CD8-positive, alpha-beta T cell (primary cell): ENCODE measurements at places on chromosomes 3 and 15.

- no peak for DNase-seq
Observed at GRCh38 chr3:8899876-8900460, 63.3 kb downstream of the RAD18 start.

- no peak for DNase-seq
Observed at GRCh38 chr15:51051776-51052175, 42.9 kb downstream of the TNFAIP8L3 start.

DNA sequence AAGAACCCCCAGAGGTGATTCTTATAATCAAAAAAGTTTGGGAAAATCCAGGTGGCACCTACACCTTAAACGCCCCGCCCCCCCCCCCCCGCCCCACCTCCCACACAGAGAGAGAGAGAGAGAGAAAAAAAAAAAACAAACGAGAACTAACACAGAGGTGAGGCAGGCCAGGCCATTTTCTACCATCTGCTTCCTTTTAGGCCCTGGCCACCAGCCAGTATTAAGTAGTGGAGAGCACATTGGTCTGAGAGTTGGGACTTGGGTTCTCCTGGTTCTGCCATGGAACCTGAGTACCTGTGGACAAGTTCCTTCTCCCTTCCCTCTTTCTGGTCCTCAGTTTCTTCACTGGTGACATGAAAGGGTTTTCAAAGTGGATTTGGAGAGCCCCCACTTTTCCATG is 60.6 kb downstream of the SLC6A11 start:
- DNase-seq = no peak

- peak; percentile 25 for DNase-seq
Observed at GRCh38 chr15:89329329-89330084, 5.1 kb downstream of the POLG start.

- DNase-seq = no peak
Observed at GRCh38 chr3:146052056-146052790, 108.8 kb downstream of the PLOD2 start.

DNA sequence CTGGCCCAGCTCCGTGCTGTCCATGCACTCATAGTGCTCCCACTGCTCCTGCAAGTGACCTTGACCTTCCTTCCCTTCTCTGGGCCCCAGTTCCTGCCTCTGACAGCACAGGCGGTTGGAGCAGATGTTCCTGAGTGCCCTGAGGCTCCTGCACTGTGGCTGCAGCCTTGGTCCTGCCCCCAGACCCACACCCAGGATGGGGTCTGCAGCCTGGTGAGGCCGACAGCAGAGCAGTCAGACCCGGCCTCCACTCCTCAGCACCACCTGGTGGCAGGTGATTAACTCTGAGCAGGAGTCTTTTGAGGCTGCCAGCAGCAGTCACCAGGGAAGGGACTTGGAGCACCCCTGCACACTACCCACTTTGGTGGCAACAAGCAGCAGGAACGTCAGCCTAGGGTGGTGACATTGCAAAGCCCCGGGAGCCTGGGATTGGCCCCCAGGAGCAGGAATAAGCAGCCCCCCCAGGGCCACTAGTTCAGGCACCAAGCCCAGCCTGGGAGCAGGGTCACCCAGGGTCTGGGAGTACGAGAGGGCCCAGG is 64.6 kb downstream of the CYP11A1 start:
- no peak for DNase-seq

- DNase-seq = no peak
Observed at GRCh38 chr3:111080413-111080812, 8.8 kb downstream of the NECTIN3 start.

GRCh38 chr3:115903843-115904242 is 280.5 kb downstream of the GAP43 start:
- no peak for DNase-seq

- DNase-seq = no peak
Observed at GRCh38 chr3:31341130-31341529, 191.6 kb upstream of the STT3B start.

DNA sequence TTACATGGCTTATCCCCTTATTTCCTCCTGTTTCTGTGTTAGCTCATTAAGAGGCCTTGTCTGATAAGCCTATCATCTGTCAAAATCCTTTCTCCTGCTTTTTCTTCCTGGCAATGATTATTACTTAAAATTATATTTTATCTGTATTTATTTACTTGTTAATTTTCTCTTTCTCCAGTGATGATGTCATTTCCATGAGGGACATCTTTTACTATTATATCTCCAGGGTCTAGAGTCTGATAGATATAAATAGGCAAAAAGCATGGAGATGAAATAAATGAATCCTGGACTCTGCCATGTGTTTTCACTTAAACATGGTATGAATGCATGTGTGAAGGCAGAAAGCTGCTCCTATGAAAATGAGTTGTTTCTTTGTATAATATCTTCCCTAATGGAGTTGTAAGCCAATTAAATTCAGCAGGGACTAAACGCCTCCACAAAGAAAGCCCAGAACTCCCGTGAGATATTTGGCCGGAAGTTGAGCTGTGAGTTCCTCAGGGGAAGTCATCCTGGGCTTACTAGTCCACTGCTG is 375.2 kb downstream of the TUSC7 start:
- no peak for DNase-seq
